ENCODE measurements at places on chromosomes 1 and 21. TPM values are rescaled to one million over a fixed set of nuclear protein-coding genes. Genes with fewer than 3 reads are reported as not detected.
A peak's percentile ranks its signal among the peaks of the same experiment; 100 is the strongest.

Gene HMGCS2
- total RNA-seq: 1.2 TPM

Gene DDAH1
- 28.7 TPM for total RNA-seq

DNA sequence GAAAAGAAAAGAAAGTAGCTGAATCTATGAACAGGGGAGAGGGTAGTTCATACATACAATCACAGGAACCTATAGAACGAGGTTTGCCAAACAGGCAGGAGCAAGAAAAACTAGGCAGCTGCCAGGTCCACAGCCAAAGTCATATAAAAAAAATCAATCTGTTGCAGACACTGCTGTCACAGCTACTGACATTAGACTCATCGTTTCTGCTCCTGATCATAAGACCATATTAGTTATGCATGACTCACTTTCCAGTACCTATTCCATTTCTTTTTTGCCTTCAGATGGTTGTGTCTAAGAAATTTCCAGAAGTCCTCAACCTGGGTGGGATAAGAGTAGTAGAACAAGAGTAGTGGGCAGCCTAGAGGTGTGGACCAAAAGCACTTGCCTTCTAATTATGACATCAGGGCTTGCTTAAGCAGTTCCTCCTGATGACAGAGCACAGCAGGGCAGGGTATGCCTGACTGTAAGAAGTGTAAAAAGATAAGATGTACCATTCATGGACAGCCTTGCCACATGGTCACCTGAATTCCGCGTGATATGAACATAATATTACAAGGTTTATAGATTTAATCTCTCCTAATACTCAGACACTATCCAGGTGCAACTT is 323.2 kb upstream of the SGIP1 start:
- no peaks in the 10 kb centered on the region for H3K27me3 ChIP-seq
- H3K4me1 ChIP-seq: peaks cover 12% of the 10 kb centered on the region
- H3K27ac ChIP-seq: no peak overlapping the region

DNA sequence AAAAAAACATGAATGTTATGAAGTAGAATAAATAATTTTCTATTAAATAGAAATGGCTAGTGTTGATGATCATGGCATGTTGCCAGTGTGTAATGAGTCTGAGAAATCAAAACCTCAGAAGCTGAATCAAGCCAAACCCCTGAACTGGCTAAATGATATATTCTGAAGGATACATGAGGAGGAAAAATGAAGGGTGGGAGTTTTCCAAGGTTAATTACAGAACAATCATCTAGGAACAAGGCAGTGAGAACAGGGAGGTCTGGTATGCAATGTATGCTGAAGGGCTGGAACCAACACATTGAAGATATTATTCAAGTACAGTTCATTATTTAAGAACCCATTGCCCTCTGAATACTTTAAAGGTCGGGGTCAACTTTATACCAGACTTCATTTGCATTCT is 309.1 kb upstream of the NRIP1 start:
- no peak overlapping the region for H3K4me3 ChIP-seq
- no peaks in the 10 kb centered on the region for H3K36me3 ChIP-seq
- DNase-seq: no peak
- no peaks in the 10 kb centered on the region for H3K27me3 ChIP-seq
- no peak overlapping the region for H3K27ac ChIP-seq

DNA sequence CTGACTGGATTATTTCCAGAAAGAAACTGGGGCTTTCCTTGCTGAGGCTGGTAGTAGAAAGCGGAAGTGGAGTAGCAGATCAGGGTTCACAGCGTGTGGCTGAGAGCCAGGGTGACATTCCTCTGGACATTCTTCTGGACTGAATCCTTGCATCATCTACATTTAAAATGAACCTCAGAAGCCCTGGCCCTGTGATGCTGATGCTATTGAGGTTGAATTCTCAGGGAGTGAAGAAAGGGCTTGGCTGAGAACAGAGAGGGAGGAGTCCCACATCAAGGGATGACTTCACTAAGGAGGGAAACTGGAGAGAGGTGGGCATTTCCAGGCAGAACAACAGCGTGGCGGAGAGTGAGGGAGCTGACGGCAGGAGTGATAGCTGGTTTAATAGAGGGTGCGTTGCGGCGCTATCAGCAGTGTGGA is 102.3 kb upstream of the LMO4 start:
- H3K4me3 ChIP-seq: no peak overlapping the region
- H3K27me3 ChIP-seq: no peaks in the 10 kb centered on the region
- peak; percentile 55 for DNase-seq
- H3K36me3 ChIP-seq: no peaks in the 10 kb centered on the region
- H3K4me1 ChIP-seq: no peaks in the 10 kb centered on the region
- H3K27ac ChIP-seq: no peak overlapping the region
